ENCODE measurements at places on chromosomes 11 and 22. TPM values are rescaled to one million over a fixed set of nuclear protein-coding genes. Genes with fewer than 3 reads are reported as not detected.

DNA sequence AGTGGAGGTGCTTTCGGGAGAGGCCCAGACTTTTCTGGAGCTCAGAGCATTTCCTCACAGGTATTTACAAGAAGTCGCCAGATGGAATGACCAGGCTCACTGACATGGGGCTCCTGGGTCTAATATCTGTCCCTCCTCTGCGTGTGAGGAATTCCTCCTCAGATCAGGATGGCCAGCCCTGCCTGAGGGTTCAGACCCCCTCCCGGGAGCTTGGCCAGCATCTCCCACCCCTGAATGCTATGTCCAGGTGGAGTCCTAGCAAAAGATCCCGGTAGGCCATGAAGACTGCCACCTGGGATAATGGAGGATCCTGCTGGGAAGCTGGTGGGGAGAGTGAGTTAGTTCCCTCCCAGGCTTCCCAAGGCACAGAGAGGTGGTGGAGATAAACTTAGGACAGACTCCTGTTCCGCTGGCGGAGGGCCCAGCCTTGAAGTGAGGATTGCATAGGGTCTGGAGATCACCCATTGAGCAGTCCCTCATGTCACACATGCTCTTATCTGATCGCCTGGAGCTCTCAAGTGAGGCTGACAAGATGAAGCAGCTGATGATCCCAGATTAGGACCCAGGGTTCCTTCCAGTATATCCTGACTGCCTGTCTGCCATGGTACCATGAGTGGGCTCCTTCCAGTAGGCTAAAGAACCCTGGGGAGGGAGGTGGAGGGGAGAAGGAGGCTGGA is 5.7 kb downstream of the OAF start:
- no peak for DNase-seq

- DNase-seq, result no peak
Observed at GRCh38 chr22:36510384-36510783, 3.5 kb upstream of the FOXRED2 start.

- DNase-seq, result no peak
Observed at GRCh38 chr11:122811721-122812120, 26.6 kb upstream of the CRTAM start.

GRCh38 chr11:132245403-132246385 is 875.3 kb downstream of the NTM start:
- no peak for DNase-seq

DNA sequence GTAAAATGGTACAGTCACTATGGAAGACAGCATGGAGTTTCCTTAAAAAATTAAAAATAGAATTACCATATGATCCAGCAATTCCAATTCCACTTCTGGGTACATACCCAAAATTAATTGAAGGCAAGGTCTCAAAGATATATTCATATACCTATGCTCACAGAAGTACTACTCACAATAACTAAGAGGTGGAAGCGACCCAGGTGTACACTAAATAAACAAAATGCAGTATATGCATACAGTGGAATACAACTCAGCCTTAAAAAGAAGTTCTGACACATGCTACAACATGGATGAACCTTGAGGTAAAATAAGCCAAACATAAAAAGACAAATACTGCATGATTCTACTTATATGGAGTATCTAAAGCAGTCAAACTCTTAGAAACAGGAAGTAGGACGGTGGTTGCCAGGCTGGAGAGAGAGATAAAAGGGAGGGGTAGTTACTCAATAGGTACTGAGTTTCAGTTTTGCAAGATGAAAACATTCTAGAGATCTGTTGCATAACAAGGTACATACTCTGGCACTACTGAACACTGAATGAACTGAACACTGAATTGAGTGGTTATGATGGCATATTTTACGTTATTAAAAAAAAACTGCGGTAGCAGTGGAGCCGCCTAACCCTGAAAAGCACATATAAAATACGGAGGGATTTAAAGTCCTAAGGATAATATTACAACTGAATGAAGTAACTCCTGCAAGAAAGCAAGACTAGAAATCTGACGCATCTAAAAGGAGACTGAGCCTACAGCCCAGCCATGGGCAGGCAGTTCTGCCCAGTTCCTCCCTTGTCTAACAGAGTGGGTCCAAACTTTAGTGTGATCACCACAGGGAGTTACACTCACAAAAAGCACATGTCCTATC is 12.8 kb downstream of the DGCR2 start:
- DNase-seq, result no peak

Gene RIMBP3C
- total RNA-seq, result not detected

DNA sequence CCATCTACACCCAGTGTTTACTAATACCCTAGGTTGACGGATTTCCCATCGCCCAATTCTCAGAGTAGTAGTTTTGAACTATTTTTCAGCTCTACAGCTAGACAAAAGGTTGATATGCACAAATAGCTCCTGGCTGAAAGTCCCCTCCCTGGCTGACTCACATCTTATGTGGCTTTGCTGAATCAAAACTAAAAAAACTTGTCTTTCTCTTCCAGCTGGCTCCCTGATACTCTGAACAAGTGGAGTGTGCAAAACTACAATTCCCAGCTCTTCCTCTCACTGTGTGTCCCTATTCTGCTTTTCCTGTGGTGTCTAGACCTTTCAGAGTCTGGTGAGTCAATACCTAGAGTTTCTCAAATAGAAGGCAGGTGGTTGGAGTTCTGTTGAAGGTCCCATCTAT is 12.7 kb upstream of the LARGE1 start:
- no peak for DNase-seq

DNA sequence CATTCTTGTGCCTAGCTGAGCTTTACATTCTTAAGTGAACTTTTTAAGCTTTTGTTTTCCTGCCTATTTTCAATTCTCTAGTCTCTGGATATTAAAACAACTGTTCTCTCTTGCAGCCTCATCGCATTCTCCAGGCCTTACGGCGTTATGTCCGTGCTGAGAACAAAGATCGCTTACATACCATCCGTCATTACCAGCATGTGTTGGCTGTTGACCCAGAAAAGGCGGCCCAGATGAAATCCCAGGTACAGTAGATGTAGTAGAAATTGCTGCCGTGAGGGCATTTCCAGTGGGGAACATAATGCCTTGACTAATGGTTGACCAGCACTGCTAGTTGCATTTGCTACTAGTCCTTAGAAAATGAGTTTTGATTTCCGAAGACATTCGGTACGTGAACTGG is 29.7 kb upstream of the ST14 start:
- no peak for DNase-seq

Gene CRYBB3
- not detected for total RNA-seq

DNA sequence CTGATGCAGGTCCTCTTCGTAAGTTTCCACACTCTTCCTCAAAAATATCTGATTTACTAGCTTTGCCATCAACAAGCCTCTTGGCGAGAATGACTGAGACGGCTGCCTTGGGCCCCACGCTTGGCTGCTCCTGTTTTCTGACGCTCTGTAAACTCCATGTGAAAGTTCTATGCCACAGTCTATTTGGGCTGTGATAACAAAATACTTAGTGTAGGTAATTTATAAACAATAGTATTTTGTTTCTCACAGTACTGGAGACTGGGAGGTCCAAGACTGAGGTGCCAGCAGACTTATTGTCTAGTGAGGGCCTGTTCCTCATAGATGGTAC is 123.2 kb upstream of the SORL1-AS1 start:
- DNase-seq, result no peak

DNA sequence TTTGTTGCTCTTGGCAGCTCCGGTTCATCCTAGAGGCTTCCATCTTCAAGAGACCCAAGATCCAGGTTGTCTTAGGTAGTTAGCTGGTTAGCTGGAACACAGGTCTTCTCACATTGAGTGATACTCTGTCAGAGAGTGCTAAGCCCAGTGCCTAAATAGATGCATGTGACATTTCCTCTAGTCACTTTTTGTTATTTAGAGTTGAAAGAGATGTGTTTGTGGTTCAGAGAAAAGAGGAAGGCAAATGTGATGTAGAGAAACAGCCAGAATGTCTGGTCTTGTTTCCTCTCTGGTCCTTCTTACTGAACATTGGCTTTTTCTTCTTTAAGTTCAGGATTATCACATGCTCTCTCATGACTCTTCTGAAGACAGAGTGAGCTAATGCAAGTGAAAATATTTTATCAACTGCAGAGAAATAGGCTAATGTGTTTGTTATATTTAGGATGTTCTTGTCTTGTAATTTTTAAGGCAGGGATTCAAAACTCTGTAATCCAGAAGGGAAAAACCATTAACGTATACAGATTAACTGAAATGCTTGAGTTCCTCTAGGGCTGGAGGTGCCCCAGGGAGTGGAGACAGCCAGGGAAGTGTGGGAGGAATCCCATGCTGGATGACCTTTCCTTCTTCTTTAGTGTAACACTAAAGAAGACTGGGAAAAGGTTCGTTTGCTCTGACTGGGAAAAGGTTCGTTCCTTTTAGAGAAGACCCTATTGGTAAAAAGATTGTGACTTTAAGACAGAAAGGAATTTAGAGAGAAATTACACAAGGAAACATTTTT is 75.4 kb downstream of the SWAP70 start:
- no peak for DNase-seq

Gene OR4C46
- not detected for total RNA-seq

DNA sequence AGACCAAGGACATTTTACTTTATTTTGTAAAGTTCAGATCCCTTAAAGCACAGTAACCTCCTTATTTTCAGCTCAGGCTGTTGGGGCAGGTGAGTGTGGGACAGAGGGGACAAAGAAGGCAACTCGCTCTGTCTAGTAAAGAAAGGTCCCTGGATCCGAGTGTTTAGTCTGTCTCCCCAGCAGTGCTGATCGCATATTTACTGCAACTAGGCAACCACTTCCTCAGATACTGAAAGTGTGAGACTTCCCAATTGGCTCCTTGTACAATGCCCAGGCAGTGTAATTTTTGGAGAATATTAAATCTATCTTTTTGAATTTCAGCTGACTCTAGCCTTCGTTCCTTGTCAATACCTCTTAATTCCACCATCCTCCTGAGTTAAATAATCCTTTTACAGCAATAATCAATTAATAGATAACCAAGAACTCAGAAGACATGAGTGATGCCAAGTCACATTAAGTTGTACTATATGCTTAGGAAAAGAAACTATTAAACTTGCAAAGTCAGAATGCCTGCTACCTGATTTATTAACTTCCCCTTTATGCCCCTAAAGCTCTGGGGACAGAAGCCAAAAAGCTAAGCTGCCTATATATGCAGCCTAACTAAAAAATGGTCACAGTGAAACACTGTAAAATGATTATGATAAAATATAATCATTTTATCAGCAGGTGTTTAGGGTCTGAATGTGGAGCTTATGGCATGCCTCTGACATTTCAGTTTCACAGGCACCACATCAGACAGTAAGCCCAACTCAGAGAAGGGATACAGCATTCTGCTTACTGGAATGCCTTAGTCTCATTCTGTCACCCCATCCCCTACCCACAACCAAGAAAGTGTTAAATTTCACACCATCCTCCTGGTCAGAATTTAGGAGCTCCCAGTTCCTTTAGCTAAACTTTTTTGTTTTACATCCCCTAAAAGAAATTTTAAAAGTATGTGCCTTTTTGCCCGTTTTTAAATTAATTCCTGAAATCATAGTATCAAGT is 138.7 kb downstream of the TRIM44 start:
- DNase-seq, result no peak

GRCh38 chr11:115267871-115268270 is 236.3 kb downstream of the CADM1 start:
- DNase-seq, result no peak

- DNase-seq, result no peak
Observed at GRCh38 chr11:114321621-114322257, 25.5 kb downstream of the NNMT start.

GRCh38 chr22:42439021-42439567 is 6.9 kb upstream of the NFAM1 start:
- DNase-seq, result no peak

Data from heart left ventricle (tissue), 16 donors.